ENCODE measurements at places on chromosomes 7 and 10. TPM values are rescaled to one million over a fixed set of nuclear protein-coding genes. Genes with fewer than 3 reads are reported as not detected.

GRCh38 chr10:69392481-69393000 lies 24.2 kb downstream of the TACR2 start:
- DNase-seq: peak; percentile 81
- peak overlapping the region; percentile 28 for H3K27ac ChIP-seq
- peaks cover 21% of the 10 kb centered on the region for H3K4me1 ChIP-seq
- peaks cover 28% of the 10 kb centered on the region for H3K36me3 ChIP-seq
- no peaks in the 10 kb centered on the region for H3K27me3 ChIP-seq
- no peak overlapping the region for H3K4me3 ChIP-seq

DNA sequence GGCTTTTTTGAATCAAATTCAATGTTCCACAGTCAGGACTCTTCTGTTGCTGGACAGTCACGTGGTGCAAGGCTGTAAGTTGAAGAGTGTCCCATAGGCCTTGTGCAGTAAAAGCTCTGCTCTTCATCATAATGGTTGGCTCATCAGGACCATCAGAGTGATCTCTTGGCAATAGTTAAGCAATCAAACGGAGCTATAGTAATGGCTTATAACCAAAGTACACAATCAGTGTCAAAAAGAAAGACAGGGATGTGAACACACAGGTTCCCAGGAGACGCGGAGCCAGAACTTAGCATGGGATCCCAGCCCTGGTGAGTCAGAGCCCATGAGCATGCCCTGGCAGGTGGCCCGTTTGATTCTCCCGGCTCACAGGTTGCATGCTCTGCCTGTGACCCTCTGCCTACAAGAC lies 10.8 kb upstream of the GPNMB start:
- no peaks in the 10 kb centered on the region for H3K36me3 ChIP-seq
- no peaks in the 10 kb centered on the region for H3K27me3 ChIP-seq
- no peak overlapping the region for H3K27ac ChIP-seq
- H3K4me3 ChIP-seq: no peak overlapping the region
- no peaks in the 10 kb centered on the region for H3K4me1 ChIP-seq
- no peak for DNase-seq

- no peaks in the 10 kb centered on the region for H3K36me3 ChIP-seq
- H3K4me3 ChIP-seq: peak overlapping the region; percentile 12
- no peak for DNase-seq
- peaks cover 4% of the 10 kb centered on the region for H3K4me1 ChIP-seq
- no peak overlapping the region for H3K27ac ChIP-seq
These were observed 98.0 kb upstream of the PIK3CG start for GRCh38 chr7:106767078-106767477.

DNA sequence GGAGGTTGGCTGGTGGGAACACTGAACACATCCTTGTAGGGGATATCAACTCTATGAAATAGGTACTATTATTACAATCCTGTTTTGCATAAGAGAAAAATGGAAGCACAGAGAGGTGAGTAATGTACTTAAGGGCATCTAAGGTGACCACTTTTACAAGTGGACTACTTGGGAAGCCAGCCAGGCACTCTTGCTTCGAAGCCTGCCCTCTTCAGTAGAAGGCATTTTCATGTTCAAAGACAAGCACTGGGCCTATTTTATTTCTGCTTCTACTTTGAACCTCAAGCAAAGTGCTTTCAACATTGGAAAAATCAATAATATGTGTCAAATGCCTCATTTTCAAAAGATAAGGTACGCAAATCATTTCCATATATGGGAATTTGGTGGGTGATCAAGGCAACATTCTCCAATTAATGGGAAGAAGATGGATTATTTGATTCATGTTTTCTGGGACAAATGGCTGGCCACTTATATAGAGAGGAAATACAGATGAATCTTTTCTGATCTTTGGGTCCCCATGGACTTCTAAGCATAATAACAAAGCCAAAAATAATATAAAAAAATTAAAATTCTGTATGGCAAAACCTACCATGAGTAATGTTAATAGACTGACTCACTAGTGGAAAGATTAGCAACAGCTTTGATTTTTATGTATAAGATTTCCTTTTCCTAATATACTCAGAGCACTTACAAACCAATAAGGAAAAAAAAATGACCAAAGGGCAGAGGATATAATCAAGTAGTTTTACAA lies 270.2 kb downstream of the FRMD4A start:
- no peak overlapping the region for H3K27ac ChIP-seq
- no peaks in the 10 kb centered on the region for H3K36me3 ChIP-seq
- no peaks in the 10 kb centered on the region for H3K27me3 ChIP-seq
- H3K4me1 ChIP-seq: no peaks in the 10 kb centered on the region

- H3K27me3 ChIP-seq: no peaks in the 10 kb centered on the region
- H3K4me1 ChIP-seq: no peaks in the 10 kb centered on the region
- no peak overlapping the region for H3K4me3 ChIP-seq
- no peak overlapping the region for H3K27ac ChIP-seq
- no peak for DNase-seq
These were observed 39.9 kb downstream of the PLEKHA8 start for GRCh38 chr7:30068117-30068516.

DNA sequence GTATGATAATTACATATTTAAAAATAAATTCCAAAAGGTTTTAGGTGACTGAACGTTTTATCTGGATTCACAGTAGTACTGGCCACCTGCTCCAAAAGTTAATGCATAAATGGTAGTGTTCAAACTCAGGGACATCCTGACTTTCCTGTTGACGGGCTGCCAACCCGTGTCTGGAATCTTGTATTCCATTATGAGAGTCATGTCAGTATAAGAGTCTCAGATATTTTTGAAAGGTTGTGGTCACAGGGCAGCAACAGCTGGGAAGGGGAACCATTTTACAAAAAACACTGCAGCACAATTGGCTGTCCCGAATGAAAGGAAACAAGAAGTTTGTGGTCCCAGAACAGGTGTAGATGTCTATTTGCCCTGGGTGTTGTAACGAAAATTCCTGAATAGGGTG lies 2.8 kb downstream of the TDRD1 start:
- no peak overlapping the region for H3K27ac ChIP-seq
- H3K4me3 ChIP-seq: no peak overlapping the region
- no peaks in the 10 kb centered on the region for H3K27me3 ChIP-seq

DNA sequence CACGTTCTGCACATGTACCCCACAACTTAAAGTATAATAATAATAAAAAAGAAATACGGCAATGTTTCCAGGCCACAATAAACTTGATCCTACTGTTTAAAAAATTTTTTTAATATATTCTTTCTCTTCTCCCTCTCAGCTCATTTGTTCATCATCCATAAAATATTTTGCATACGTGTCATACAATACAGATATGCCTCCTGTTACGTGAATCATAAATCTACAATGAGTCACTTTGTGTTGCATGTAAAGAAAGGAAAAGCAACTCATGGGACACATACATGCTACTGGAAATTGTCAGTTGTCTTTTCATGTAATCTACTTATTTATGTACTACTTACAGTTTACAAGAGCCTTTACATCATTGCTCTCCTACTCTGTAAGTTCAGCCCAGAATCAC lies 1.1 kb upstream of the TECTB start:
- DNase-seq: no peak
- H3K27ac ChIP-seq: no peak overlapping the region
- no peaks in the 10 kb centered on the region for H3K36me3 ChIP-seq
- peaks cover 2% of the 10 kb centered on the region for H3K27me3 ChIP-seq
- H3K4me3 ChIP-seq: no peak overlapping the region

- no peak overlapping the region for H3K27ac ChIP-seq
- H3K36me3 ChIP-seq: no peaks in the 10 kb centered on the region
- H3K4me3 ChIP-seq: no peak overlapping the region
These were observed 136.5 kb downstream of the EPC1 start for GRCh38 chr10:32210306-32211045.

GRCh38 chr7:22831602-22832305 lies 9.1 kb upstream of the TOMM7 start:
- H3K27me3 ChIP-seq: peaks cover 3% of the 10 kb centered on the region
- no peak overlapping the region for H3K27ac ChIP-seq
- no peak overlapping the region for H3K4me3 ChIP-seq
- no peaks in the 10 kb centered on the region for H3K4me1 ChIP-seq

GRCh38 chr10:119373294-119374102 lies 166.1 kb downstream of the GRK5 start:
- H3K27me3 ChIP-seq: no peaks in the 10 kb centered on the region
- no peak for DNase-seq
- no peaks in the 10 kb centered on the region for H3K4me1 ChIP-seq
- H3K36me3 ChIP-seq: peaks cover 3% of the 10 kb centered on the region
- H3K4me3 ChIP-seq: no peak overlapping the region
- no peak overlapping the region for H3K27ac ChIP-seq

- peaks cover 8% of the 10 kb centered on the region for H3K36me3 ChIP-seq
- peak overlapping the region; percentile 52 for H3K4me3 ChIP-seq
- H3K27me3 ChIP-seq: no peaks in the 10 kb centered on the region
- H3K27ac ChIP-seq: peak overlapping the region; percentile 80
- DNase-seq: peak; percentile 87
These were observed 9.0 kb downstream of the SPOCK2 start for GRCh38 chr10:72079356-72079755.

DNA sequence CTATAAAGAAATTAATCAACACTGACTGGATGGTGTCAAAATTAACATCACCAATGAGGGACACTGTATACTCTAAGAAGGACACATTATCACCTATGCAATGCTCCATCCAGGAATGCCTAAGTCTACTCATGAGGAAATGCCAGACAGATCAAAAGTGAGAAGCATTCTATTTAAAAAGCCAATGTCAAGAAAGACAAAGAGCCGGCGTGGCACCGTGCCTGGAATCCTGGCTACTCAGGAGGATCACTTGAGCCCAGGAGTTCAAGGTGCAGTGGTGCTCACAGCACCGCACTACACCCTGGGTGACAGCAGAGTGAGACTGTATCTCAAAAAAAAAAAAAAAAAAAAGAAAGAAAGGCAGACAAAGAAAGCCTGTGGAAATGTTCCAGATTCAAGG lies 45.5 kb upstream of the ANAPC16 start:
- H3K4me1 ChIP-seq: no peaks in the 10 kb centered on the region
- no peak for DNase-seq
- peaks cover 3% of the 10 kb centered on the region for H3K36me3 ChIP-seq
- no peak overlapping the region for H3K4me3 ChIP-seq
- H3K27ac ChIP-seq: no peak overlapping the region
- H3K27me3 ChIP-seq: no peaks in the 10 kb centered on the region

DNA sequence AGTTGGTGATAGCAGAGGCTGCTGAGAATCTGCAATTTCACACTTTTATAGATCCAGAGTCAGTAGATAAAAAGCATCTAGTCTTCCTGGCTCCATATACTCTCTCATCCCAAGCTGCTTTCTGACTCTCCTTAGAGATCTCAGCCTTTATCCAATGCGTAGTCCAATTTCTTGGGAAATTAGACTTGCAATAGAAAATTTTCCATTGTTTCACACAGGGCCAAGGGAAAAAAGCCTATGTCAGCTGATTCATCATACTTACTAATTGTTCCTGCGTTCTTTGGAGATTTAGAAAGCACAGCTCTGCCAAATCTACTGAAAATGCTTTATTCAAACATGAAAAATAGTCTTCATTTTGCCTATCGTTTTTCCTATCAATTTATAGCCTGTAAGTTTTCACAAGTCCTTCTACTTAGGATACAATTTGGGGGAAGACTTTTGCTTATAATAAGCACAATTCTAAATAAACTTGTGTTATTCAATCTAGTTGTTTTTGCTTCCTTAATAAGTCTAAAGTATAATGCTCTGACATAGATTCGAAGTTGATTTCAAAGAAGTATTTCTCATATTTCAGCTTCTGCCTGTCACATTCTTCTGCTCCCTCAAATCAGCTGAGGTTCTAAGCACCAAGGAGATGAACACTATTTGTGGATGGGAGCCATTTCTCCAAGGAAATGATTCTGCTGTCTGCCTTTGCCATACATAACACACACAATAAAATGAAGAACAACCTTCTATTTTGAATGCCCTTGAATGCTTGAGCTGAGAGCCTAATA lies 165.4 kb downstream of the ADAM12 start:
- H3K27ac ChIP-seq: no peak overlapping the region
- no peak for DNase-seq
- H3K4me1 ChIP-seq: no peaks in the 10 kb centered on the region
- H3K27me3 ChIP-seq: peaks cover 4% of the 10 kb centered on the region

DNA sequence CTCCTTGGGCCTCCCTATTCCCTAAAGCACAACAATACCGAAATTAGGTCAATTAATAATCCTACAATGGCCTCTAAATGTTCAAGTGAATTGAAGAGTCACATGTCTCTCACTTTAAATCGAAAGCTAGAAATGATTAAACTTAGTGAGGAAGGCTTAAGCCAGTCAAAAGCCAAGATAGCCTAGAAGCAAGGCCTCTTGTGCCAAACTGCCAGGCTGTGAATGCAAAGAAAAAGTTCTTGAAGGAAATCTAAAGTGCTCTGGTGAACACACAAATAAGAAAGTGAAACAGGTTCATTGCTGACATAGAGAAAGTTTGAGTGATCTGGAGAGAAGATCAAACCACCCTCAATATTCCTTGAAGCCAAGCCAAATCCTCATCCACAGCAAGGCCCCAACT lies 57.2 kb downstream of the SLC29A4 start:
- DNase-seq: no peak
- no peaks in the 10 kb centered on the region for H3K4me1 ChIP-seq
- no peak overlapping the region for H3K27ac ChIP-seq
- H3K4me3 ChIP-seq: no peak overlapping the region
- H3K27me3 ChIP-seq: no peaks in the 10 kb centered on the region

- no peaks in the 10 kb centered on the region for H3K4me1 ChIP-seq
- no peaks in the 10 kb centered on the region for H3K36me3 ChIP-seq
- DNase-seq: no peak
- H3K27ac ChIP-seq: no peak overlapping the region
- H3K27me3 ChIP-seq: no peaks in the 10 kb centered on the region
- no peak overlapping the region for H3K4me3 ChIP-seq
These were observed 333.3 kb upstream of the SEMA3D start for GRCh38 chr7:85520175-85520574.

DNA sequence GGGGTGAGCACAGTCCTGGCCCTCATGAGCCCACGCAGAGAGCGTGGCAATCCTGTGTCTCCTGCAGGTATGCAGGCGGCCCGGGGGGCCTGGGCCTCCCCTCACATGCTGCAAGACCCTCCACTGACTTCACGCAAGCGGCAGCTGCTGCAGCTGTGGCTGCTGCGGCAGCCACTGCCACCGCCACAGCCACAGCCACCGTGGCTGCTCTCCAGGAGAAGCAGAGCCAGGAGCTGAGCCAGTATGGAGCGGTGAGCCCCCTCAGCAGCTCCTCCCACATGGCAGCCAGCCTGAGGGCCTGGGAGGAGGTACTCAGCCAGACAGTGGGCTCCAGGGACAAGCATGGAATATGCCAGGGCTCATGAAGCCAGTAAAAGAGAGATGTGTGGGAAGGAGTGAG lies 8.7 kb downstream of the ZMIZ2 start:
- H3K27me3 ChIP-seq: no peaks in the 10 kb centered on the region
- H3K4me3 ChIP-seq: no peak overlapping the region
- no peak for DNase-seq
- peaks cover 16% of the 10 kb centered on the region for H3K36me3 ChIP-seq

Gene TYSND1
- total RNA-seq: 41.0 TPM

Gene ITIH2
- total RNA-seq: not detected

Gene SPDYE5
- total RNA-seq: not detected

Gene GRID2IP
- 0.99 TPM for total RNA-seq

Gene HECW1
- not detected for total RNA-seq

Gene TBC1D12
- total RNA-seq: 0.53 TPM

Gene GTF2IRD1
- total RNA-seq: 3.3 TPM
